ENCODE measurements at places on chromosomes 13 and 19.

- DNase-seq = no peak
Measured at GRCh38 chr13:32427852-32428580, at the start of gene N4BP2L1. Gene N4BP2L1 (minus strand): TSS chr13:32428130. CDS start chr13:32428082, 48 bp downstream.

DNA sequence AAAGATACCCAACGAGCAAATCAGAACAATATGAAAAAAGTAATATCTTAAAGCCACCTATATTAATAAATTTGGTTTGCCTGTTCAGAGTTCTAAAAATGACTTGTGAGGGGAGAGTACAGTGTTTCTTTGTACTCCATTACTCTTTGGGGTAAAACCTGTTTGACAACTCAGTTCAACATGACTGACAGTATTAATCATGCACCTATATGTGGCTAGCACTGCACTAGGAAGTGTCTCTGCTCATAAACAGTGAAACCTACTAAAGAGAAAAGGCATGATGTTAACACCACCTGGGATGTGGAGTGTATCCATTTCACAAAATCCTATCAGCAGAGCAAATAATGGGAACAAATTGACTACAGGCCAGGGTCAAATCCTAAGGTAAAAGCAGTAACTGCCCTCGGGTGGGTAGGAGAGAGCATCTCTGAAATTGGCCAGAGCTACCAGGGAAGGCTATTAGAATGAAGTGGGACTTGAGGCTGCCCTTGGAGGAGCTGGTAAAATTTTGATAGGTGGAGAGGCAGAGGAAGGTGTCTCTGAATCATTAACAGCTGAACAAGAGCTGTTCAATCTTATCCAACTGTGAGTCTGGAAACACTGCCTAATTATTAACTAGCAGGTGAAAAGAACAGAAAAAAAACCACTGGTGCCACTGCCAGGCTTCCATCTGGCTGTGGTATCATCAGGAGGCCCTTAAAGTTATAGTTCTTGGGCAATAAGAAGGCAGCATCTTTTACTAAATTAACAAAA, 365.1 kb downstream of the DNAJC15 start:
- no peak for DNase-seq

GRCh38 chr13:112803422-112803821, 113.6 kb downstream of the ATP11A start:
- DNase-seq = peak; percentile 33

DNA sequence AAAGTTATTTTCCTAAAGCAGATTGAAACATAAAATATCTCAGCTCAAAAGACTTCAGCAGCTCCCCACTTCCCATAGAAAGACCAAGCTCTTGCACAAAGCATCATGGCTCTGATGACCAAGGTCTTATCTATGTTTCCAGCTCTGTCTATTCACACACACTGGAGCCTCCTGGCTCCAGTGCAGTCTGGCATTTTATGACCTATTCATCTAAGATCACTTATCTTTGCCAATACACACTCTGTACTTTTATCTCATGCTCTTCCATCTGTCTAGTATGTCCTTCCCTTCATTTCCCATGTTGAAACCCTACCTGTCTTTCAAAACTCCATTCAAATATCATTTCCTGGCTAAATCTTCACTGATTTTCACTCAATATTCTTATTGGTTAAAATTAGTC, 74.4 kb downstream of the FGF9 start:
- DNase-seq = no peak

- no peak for DNase-seq
Measured at GRCh38 chr19:7415857-7416371, 67.2 kb downstream of the ARHGEF18 start.
